ENCODE measurements at places on chromosomes 13 and 19.

DNA sequence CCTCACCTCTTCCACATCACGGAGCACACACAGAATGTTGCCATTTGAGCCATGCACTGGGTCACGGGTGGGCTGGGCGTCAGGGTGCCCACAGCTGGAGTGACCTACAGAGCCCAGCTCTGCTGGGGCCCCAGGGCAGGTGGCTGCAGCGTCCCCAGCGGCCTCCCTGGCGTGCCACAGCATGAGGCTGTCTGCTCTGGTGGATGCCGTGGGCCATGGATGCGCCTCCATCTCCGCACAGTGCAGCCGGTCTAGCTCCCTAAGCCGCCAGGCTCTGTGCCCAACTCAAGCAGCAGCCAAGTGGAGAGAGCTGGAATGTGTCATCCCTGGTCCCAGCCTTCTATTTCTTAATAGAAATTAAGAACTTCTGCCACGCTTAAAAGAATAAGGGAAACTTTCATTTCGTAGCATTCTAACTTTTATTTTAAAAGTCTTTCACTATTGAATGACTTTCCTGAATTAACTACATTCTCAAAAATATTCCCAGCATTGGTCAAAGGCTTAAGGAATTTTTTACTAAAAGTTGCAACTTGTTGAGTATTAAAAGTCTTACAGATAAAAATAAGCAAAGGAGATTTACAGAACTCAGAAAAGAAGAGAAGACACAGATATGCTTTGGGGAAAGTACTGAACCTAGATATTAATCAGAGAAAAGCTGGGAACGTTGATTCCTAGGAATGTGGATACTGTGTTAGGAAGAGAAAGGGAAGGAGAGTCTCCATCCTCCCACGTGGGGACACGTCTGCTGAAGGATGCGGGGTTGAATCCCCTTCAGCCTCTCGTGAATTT is 59.3 kb downstream of the ATP11A start:
- DNase-seq = peak; percentile 75

DNA sequence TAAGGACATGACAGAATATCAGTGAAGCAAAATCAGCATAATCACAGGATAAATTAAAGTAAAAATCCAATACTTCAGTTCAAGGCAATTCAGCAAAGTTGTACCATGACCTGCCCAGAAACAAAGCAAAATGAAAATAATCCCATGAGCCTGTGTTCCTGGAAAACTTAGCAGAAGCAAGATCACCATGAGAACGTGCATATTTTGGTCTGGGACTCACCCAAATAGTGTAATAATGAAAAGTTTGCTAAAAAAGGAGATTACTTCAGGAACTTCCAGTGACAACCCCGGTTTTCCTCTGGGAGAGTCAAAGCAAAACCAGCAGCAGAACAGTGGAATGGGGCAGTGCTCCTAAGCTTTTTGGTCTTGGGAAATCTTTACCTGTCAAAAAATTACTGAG is 14.9 kb upstream of the RPL21 start:
- no peak for DNase-seq

DNA sequence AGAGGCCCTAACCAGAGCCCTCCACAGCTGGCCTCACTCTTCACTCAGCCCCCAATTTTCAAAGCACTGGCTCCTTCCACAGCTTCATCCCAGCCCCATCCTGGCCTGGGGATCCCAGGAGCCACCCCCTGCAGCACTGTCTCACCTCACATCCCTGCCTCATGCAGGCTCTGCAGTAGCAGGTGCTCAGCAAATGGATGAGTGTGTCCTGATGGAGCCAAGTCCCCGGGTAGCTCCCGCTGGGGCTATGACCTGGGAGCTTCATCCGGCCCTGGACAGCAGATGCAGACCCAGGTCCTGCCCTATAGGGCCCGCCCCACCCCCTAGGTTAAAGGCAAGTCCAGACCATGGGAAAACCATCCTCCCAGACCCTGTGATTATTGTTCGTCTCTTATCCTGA is 143.2 kb upstream of the ZNF507 start:
- no peak for DNase-seq

DNA sequence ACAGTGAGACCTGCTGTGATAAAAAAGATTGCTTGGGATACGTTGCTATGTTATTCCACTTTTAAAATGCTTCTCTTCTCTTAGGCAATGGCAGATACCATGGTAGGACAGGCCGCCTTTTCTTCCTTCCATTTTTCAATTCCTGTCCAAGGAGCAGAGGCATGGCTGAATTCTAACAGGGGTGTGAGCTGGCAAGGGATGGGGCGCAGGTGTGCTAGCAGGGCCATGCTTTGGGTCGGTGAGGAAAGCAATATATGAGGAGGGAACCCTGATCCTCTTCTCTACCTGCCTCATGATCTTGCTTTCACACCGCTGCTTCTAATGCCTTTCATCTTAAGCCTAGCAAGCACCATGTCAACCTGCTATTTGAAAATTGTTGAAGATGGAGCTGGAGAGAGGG is 225.0 kb downstream of the KATNAL1 start:
- DNase-seq = no peak

- DNase-seq = peak; percentile 46
Measured at GRCh38 chr19:4539693-4540581, at the start of gene LRG1. Gene LRG1, minus strand, starts transcription at chr19:4540036. Its CDS starts 23 bp downstream, at chr19:4540013.

- no peak for DNase-seq
Measured at GRCh38 chr13:21427741-21428140, 31.4 kb downstream of the ZDHHC20 start.

GRCh38 chr19:49398931-49399330 is 10.9 kb downstream of the KASH5 start:
- no peak for DNase-seq

DNA sequence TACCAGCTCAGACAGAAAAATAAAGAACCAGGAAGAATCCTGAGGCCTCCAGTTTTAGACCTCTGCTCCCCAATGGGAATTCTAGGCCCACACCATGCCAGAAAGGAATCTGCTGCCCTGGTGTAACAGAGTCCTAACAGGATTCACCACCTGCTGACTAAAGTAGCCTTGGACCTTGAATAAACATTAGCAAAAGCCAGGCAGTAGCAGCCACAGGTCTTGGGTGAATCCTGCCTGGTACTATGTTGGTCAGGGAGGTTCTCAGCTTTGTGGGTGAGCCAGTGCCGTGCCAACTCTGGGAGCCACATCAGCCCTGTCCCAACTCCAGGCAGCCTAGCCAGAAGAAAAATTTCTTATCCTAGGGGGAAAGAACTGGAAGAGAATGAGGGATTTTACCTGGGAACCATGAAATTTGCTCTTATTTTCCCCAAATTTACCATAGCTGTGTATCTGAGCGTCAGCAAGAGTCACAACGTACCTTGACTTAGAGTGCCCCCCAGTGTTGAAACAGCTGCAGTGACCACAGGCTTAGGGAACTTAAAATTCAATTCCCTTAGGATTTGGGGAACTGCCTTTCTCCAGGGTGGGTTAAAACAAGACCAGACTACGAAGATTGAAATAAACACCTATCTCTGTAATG is 1895.6 kb upstream of the PRR20A start:
- DNase-seq = no peak

- DNase-seq = no peak
Measured at GRCh38 chr13:31008400-31009115, 76.1 kb downstream of the TEX26 start.

- DNase-seq = no peak
Measured at GRCh38 chr13:39918620-39919236, 263.3 kb downstream of the COG6 start.

- no peak for DNase-seq
Measured at GRCh38 chr13:94140511-94140910, 339.0 kb downstream of the DCT start.

DNA sequence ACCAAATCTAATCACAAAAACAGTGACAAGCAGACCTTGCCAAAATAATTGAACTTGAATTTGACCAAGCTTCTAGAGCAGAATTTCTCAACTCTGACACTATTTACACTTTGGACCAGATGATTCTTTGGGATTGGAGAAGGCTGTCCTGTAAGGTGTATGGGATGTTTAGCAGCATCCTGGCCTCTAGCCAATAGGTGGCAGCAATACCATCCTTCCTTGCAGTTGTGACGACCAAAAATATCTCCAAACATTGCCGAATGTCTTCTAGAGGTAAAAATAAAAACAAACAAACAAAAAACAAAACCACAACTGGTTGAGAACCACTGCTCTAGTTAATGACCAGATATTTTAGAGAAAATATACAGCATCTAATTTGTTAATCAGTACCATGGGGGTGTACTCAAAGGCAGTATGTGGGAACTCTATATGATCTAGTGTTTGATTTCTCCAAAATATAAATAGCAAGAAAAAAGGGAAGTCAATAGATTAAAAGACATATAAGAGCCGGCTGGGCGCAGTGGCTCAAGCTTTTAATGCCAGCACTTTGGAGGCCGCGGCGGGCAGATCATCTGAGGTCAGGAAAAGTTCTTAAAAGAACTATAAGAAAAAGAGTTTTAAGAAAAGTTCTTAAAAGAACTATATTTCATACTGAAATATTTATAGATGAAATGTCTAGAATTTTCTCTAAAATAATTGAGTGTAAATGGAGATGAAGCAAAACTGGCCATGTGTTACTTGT is 60.9 kb upstream of the ZNF527 start:
- DNase-seq = peak; percentile 33

- DNase-seq = no peak
Measured at GRCh38 chr13:91085127-91085526, 262.4 kb upstream of the MIR17HG start.

DNA sequence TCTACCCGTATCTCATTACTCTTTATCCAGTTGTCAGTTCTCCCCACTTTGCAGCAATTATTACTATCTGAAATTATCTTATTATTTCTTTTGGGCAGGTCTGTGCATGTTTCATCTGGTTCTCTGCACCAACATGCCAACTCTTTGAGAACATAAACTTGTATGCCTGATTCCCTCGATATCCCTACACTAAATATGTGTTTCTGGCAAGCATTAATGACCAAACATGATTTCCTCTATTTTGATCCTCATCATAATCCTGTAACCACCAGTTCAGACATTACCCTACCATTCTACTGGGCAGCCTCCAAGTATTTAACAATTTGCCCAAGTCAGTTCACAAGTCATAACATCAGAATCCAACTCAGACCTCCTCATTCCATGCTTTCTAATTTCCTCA is 426.1 kb downstream of the FOXO1 start:
- DNase-seq = no peak

DNA sequence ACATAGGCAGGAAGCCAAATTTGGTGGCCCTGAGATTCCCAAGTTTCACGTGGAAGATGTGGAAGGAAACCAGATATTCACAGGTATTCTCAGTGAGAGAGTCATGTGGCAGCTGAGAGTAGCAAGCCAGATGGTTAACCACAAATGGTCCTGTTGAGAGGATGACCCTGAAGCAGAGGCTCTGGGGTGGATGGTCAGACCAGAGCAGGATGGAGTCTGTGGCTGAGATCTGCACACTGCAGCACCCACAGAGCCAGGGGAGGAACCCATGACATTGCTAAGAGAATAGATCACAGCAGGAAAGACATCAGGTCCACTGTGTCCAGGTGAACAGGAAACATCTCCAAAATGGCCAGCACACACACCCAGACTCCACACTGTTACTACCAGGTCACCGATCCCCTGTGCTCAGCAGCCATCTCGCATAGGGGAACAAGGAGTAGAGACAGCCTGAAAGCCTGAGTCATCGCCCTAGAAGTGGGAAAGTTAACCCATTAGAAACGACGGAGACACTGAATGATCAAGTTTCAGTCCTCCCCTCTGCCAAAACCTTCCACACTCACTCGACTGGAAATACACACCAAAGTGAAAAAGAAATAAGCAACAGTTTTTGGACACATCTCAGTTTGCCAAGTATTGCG is 160.0 kb downstream of the RBM26 start:
- no peak for DNase-seq

GRCh38 chr13:68254151-68254550 is 1024.0 kb upstream of the PCDH9 start:
- DNase-seq = no peak

DNA sequence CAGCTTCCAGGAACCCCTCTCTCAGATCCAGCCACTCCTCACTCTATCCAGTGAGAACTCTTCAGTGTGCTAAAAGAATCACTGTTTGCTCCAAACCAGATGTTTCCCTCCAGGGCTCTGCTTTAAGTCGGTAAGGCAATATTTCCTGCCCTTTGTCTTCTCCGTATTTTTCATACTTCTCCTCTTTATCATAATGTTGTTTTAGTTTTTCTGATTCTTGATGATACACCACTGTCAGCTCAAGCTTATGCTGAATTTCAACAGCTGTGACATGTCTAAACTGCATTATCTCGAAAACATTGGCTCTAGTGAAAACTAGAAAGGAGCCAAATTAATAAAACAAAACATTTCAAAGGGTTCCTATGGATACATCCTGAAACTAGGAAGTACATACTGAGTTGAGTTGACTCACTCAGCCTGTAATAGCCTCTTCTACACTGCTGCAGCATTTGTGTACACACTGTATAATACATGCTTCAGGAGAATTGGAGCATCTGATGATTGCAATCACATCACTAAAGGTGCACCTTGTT is 39.8 kb downstream of the GPR180 start:
- DNase-seq = no peak

DNA sequence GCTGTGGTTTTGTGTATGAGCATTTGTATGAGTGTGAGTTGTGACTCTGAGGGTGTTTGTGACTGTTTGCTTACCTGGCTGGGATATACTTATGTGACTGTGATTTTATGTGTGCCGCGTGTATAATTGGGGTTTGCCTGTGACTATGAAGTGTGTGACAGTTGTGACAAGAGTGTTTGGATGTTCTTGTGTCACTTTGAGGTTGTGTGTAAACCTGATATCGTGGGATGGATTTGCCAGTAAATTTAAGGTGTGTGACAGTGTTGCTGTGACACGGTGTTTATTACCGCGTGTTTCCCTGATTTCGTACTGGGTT is 442 bp downstream of the ZNF420 start:
- DNase-seq = no peak

- DNase-seq = no peak
Measured at GRCh38 chr13:52067237-52067636, 42.7 kb downstream of the UTP14C start.

DNA sequence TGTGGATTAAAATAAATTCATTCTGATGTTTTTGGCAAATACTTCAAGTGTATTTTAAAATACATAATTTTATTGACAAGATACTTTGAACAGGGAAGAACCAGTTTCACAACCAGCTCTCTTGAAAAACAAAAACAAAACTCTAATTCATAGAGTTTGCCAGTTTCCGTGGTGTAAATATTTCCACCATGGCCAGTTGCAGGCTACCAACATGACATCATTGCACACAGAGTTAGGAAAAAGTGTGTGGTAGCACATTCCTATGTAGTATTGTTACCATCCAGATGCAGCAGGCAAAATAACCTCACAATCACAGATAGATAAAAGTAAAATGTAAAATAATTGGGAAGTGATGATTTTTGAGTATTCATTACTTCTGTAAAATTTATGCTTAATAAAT is 7.7 kb upstream of the RNF113B start:
- no peak for DNase-seq

GRCh38 chr19:7799640-7800355 is 30.2 kb upstream of the EVI5L start:
- peak; percentile 93 for DNase-seq

- no peak for DNase-seq
Measured at GRCh38 chr19:15266683-15267082, 34.4 kb upstream of the EPHX3 start.

GRCh38 chr13:113598081-113598410 is 13.5 kb downstream of the TFDP1 start:
- DNase-seq = no peak

GRCh38 chr13:66844933-66845332 is 385.2 kb downstream of the PCDH9 start:
- DNase-seq = no peak
